ENCODE measurements at places on chromosomes 16 and 17.

- DNase-seq = no peak
Observed at GRCh38 chr17:7611635-7612293, 2.9 kb downstream of the FXR2 start.

GRCh38 chr17:5591966-5592365 lies 7.7 kb upstream of the NLRP1 start:
- DNase-seq = no peak

GRCh38 chr16:57867000-57867561 lies 64.8 kb upstream of the KIFC3 start:
- DNase-seq = no peak

GRCh38 chr17:70081885-70082284 lies 6.9 kb downstream of the KCNJ16 start:
- DNase-seq = no peak

- DNase-seq = no peak
Observed at GRCh38 chr16:25045696-25046381, 30.7 kb upstream of the ARHGAP17 start.

DNA sequence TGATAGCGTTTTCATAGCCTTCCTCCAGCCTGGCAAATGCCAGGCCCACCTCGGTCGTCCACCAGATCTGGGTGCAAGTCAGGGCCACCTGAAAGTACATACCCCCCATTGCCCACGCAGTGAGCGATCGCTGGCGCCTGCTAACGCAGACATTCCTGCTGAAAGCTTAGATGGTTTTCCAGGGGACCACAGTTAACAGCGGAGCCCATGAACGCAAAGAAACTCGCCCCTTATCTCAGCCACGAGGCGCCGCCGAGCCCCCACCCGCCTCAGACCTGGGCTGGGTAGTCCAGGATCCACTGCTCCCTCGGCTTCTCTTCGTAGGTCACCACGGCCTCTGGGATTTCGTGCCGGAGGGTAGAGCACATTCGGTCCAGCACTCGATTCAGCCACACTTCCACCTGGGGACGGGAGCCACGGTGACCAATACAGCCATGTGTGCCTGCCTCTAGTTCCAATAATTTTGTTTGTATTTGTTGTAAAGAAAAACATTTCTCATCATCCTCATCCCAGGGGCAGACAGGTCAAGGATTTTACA lies 74.5 kb downstream of the DNAH17 start:
- no peak for DNase-seq

GRCh38 chr17:4358154-4358553 lies 8.3 kb downstream of the UBE2G1 start:
- no peak for DNase-seq

DNA sequence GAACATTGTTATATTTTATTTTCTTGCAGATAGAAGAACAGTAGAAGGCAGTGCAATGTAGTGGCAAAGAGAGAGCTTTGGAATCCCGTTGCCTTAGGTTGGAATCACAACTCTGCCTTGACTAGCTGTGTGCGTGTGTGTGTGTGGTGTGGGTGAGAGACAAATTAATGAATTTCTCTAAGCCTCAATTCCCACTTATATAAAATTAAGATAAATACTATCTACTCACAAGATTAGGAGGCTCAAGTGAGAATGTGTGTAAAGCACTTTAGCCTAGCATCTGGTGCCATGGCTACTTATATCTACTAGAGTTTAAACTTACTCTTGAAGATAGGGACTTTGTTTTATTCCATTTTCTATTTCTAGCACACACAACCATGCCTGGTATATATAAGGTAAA lies 12.8 kb downstream of the CPD start:
- no peak for DNase-seq

- no peak for DNase-seq
Observed at GRCh38 chr17:70527364-70527888, 358.1 kb downstream of the KCNJ2 start.

DNA sequence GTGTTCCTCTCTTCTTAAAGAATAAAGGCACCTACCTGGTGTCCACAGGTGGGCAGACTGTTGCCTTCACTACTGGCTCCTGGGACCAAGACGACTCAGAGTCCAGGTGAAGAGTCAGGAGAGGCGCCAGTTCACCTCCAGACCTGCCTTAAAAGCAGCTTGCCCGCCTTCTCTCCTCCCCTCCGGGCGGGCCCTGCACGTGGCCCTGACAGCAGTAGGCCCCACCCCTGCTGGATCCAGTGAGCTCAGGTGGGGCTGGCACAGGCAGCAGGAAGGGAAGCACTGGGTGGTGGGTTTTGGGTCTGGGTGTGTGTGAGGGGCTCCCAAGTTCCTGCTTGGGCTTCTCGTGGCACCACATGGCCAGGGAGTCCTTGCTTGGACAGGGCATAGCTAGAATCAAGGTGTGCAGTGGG lies at the start of gene TNS4:
Gene TNS4 (minus strand): TSS at position 125 of the 413 bp plus-strand sequence. CDS start 5,198 bp downstream, outside the sequence.
- DNase-seq = no peak

DNA sequence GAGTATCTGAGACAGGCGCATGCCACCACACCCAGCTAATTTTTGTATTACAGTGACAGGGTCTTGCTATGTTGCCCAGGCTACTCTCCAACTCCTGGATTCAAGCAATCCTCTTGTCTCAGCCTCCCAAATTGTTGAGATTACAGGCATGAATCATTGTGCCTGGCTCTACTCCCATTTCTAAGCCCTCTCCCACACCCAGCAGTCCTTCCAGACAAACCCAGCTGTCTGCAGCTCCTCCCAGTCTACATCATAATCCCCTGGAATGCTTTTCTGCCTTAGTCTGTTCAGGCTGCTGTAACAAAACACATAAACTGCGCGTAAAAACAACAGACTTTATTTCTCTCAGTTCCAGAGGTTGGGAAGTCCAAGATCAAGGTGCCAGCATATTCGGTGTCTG lies 144.5 kb downstream of the GRIN2A start:
- no peak for DNase-seq

DNA sequence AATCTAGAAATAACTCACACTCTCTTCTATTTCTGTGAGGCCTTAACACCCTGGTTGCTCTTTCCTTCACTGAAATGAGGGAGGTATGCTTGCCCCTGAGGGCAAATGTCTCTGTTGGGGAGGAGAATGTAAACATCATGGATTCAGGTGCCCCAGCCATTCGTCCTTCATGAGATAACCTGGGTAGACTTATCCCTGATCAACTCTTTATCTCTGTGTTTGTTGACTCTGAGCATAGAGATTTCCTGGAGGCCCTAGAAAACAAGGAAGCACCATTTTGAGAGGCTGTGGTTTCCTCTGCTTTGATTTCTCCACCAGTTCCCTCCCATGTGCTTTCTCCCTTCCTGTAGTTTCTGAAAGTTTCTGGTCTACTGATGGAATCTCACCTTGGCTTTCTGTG lies 77.3 kb downstream of the PHKB start:
- DNase-seq = no peak

DNA sequence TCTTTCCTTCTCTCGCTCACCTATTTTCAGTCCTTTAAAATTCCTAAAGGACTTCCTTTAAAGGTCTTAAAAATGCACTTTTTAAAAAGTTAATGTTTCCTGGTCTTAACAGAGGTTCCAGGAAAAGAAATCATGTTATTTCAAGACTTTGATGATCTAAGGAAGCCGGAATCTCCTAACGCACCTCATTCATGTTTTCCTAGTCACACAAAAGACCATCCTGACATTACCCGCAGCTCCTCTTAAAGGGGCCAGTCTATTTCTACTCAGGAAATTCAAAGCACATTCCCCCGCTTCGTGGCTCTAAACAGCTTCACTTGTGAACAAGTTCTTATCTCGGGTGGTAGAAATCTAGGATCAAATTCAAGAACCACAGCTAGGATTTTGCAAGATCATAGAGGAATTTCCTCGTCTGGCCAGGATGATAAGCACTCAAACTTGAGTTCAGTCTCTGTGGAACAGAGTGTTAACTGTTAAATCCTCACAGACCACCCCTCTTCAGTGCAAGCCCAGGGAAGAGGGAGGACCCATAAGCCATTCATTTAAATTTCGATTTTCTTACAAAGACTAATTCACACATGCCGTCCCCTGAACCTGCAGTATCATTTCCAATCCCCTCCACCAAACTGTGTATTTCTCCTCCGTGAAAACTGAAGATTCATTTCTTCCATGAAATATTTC lies 137.1 kb upstream of the AXIN2 start:
- DNase-seq = no peak

GRCh38 chr16:68113059-68113761 lies 28.0 kb downstream of the NFATC3 start:
- DNase-seq = no peak

DNA sequence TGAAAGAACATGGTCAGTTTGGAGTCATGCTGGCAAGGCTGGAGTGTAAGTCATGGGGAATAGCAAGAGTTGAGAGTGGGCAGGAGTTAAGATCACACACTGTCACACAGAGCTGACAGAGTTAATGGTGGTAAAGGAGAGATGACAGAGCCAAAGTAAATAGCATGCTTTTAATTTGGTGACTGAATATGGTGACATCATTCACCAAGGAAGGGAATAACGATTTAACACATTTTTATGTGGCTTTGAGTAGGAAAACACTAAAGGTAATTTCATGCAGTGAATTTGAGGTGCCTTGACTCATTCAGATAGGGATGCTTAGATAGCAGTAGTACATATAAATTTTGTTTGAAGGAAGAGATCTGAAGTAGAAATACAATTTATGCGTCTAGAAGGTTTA lies 42.1 kb downstream of the SYNRG start:
- no peak for DNase-seq

DNA sequence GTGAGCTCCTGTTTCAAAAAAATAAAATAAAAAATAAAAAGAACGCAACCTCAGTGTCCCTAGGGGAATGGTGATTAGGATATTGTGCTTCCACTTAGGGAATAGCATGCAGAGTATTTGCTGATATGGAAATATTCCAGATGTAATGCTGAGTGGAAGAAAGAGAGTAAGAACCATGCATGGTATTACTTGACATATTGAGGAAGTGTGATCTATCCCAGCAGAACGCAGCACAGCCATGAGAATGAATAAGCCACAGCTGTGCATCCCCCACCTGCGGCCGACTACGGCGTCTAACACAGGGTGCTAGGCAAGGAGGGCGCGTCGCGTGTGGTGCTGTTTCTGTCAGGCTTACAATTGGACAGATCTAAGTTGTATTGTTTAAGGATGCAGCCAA lies 49.5 kb downstream of the FOXK2 start:
- DNase-seq = no peak

- DNase-seq = no peak
Observed at GRCh38 chr17:34156741-34157589, 98.1 kb upstream of the CCL2 start.

GRCh38 chr17:82872591-82873520 lies 33.0 kb upstream of the ZNF750 start:
- no peak for DNase-seq

- no peak for DNase-seq
Observed at GRCh38 chr17:53818271-53818670, 4.5 kb upstream of the KIF2B start.

DNA sequence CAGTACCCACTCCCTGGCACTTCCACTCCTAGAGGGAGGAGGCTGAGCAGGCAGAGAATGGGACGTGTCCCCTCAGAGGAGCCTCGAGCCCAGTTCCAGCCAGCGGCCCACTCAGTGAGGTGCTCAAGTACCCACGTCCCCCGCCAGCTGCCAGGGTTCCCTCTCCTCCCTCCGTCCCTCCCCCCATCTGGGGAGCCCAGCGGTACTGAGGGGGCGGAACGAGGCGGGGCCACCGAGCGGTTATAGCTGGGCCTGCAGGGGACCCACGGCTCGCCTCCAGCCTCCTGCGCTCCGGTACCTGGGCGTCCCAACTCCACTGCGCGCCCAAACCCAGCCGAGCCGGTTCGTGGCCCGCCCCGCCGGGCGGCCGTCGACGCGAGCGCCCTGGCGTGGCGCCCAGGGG lies at the start of gene NPW:
Gene NPW (plus strand): TSS at position 268 of the 403 bp plus-strand sequence.
- no peak for DNase-seq

- no peak for DNase-seq
Observed at GRCh38 chr17:83041305-83041704, 38.1 kb upstream of the METRNL start.

GRCh38 chr16:23905027-23905426 lies 69.2 kb downstream of the PRKCB start:
- DNase-seq = no peak

DNA sequence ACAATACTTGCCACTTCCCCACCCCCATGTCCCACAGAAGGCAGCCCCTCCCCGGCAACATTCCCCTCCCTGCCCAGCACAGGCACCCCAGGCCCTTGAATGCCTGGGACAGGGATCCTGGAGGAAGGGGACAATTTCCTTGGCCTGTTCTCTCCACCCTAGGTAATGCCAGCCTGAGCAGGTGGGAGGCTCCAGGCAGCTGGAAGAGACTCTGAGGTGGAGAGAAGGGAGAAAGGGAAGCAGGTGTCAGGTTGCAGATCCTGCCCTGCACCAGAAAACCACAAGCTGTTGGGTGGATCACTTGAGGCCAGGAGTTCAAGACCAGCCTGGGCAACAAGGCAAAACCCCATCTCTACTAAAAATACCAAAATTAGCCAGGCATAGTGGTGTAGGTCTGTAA lies 8.9 kb downstream of the MPP2 start:
- no peak for DNase-seq

GRCh38 chr16:58733248-58733670 lies 857 bp downstream of the GOT2 start:
- DNase-seq = no peak

DNA sequence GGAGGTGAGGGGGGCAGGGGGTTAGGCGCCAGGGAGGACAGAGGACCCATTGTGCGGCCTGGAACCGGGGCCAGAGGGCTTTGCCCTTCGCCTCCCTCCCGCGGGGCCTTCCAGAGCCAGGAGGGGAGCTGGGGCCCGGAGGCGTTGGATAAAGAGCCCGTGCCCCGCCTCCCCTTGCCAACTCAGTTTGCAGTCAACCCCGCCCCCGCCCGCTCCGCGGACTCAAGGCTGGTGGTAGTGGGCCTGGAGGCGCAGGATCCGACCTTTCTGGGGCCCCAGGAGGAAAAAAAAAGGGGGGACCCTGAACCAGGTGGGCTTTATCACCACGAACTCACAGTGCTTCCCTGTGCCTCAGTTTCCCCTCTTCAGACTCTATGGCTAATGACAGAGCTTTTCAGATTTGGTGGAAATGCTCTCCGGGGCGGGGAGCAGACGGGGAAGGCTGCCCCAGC lies 2.0 kb upstream of the SPHK1 start:
- no peak for DNase-seq

GRCh38 chr16:6560306-6561100 lies 772.1 kb upstream of the RBFOX1 start:
- DNase-seq = no peak

GRCh38 chr16:58451945-58452401 lies 48.0 kb upstream of the NDRG4 start:
- DNase-seq = no peak

GRCh38 chr17:81578038-81578441 lies 25.9 kb upstream of the FAAP100 start:
- no peak for DNase-seq

DNA sequence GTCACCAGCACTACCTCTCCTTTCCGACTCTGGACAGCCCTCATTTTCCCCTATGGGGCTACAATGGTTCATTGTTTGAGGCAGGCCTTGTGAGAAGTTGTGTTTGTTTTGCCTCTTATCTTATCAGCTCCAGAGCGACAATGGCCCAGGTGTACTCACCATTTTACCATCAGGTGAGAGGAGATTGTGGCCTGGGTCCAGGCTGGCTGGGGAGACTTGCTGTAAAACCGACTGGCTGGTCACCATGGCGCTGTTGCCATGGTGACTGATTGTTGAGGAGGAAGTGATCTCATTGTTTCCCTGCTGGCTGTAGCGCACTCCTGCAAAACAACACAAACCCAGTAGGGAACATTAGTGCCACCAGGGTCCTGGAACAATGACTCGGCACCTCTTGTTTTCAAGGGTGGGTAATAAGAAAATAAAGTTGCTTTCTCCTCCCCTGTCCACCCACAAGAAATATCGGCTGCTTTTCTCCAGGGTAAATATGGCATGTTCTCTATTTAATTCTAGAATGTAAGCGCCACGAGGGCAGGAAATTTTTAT lies 34.4 kb downstream of the HNF1B start:
- no peak for DNase-seq

All from AG09319 (cell line).